ENCODE measurements at places on chromosomes 3 and 15. TPM values are rescaled to one million over a fixed set of nuclear protein-coding genes. Genes with fewer than 3 reads are reported as not detected.

- no peaks in the 10 kb centered on the region for H3K36me3 ChIP-seq
- no peak overlapping the region for H3K4me3 ChIP-seq
- no peak overlapping the region for H3K27ac ChIP-seq
- DNase-seq: no peak
These were observed 1207.6 kb downstream of the OTOL1 start for GRCh38 chr3:162704238-162704637.

- no peak overlapping the region for H3K27ac ChIP-seq
- peaks cover 5% of the 10 kb centered on the region for H3K4me1 ChIP-seq
- H3K4me3 ChIP-seq: no peak overlapping the region
- H3K27me3 ChIP-seq: no peaks in the 10 kb centered on the region
- DNase-seq: no peak
These were observed 90.6 kb upstream of the GADL1 start for GRCh38 chr3:30984855-30985749.

- peaks cover 8% of the 10 kb centered on the region for H3K27me3 ChIP-seq
- no peak overlapping the region for H3K27ac ChIP-seq
- no peaks in the 10 kb centered on the region for H3K4me1 ChIP-seq
- no peaks in the 10 kb centered on the region for H3K36me3 ChIP-seq
- H3K4me3 ChIP-seq: no peak overlapping the region
- no peak for DNase-seq
These were observed 22.6 kb upstream of the MASP1 start for GRCh38 chr3:187314176-187314575.

- no peaks in the 10 kb centered on the region for H3K36me3 ChIP-seq
- no peak overlapping the region for H3K4me3 ChIP-seq
- no peaks in the 10 kb centered on the region for H3K27me3 ChIP-seq
- no peak overlapping the region for H3K27ac ChIP-seq
- no peak for DNase-seq
These were observed 66.4 kb downstream of the TFG start for GRCh38 chr3:100775669-100776068.

DNA sequence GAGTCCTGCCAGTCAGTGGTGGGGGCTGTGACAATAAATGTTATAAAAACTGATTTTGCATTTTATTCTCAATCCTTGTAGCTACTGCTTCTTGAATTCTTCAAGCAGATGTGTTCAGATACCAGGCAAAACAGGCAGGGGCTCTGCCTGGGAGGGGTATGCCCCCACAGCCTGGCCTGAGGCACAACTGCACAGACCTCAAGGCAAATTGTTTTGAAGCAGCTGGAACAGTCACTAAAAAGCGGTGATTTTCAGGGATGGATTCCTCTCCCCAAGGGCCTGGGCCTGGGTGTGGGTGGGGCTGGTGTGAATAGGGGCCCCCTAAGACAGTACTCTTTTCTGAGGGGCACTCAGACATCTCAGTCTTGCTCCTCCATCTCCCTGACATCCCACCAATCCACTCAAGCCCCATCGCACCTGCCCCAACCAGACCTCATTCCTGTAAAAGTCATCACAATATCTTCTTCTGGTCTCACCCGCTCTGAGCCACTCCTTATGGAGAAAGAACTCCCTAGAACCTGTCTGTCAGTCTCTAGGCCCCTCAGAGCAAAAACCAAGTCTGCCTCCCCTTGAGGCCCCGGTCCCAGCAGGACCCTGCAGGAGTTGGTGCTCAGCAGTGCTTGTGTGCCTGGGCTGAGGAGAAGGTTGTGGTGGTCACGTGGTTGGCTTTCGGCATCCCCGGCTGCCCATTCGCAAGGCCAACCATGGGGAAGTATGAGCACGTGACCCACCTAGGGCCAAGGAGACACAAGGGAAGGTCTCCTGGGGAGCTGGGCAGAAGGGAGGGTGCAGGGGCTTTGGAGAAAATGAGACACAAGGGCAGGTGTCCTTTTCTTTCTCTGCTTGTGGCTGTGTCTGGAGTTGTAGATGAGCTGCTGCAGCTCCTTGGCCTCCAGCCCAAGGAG lies 2.9 kb upstream of the PSTPIP1 start:
- no peaks in the 10 kb centered on the region for H3K27me3 ChIP-seq
- no peaks in the 10 kb centered on the region for H3K36me3 ChIP-seq
- peaks cover 47% of the 10 kb centered on the region for H3K4me1 ChIP-seq
- H3K27ac ChIP-seq: no peak overlapping the region

GRCh38 chr15:78567531-78567930 lies 2.2 kb downstream of the CHRNA5 start:
- H3K36me3 ChIP-seq: no peaks in the 10 kb centered on the region
- no peak for DNase-seq
- H3K27ac ChIP-seq: no peak overlapping the region
- H3K4me1 ChIP-seq: peaks cover 16% of the 10 kb centered on the region
- peaks cover 21% of the 10 kb centered on the region for H3K27me3 ChIP-seq

DNA sequence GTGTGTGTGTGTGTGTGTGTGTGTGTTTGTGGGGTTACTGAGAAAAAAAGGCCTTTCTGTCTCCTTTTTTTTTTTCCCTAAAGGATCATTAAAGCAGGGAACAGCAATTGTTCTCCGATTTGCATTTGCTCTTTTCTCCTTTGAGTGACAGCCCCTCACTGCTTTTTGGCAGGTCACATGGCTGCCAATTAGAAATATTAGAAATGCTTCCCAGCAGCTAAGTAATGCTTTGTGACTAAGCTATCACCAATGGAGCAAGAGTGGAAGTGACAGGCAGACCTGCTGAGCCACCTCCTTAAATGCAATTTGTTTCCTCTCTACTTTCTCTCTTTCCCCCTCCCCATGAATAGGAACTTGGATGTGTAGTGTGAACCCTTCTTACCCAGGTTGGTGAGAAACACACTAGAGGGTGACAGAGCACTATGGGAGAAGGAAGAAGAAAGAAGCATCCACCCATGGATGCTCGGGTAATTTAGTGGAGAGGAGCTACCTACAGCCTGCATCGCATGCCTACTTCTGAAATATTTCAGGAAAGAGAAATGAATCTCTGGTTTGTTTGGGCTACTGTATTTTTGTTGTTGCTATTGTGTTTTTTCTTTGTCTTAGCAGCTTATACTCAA lies 165.2 kb upstream of the PDZRN3 start:
- DNase-seq: no peak
- no peak overlapping the region for H3K4me3 ChIP-seq
- H3K4me1 ChIP-seq: no peaks in the 10 kb centered on the region

- no peak for DNase-seq
- no peak overlapping the region for H3K27ac ChIP-seq
- no peaks in the 10 kb centered on the region for H3K27me3 ChIP-seq
- no peaks in the 10 kb centered on the region for H3K36me3 ChIP-seq
- H3K4me3 ChIP-seq: no peak overlapping the region
These were observed 180.7 kb upstream of the SYNPR start for GRCh38 chr3:63097396-63097795.

GRCh38 chr3:60365360-60365759 lies 885.9 kb downstream of the FHIT start:
- DNase-seq: no peak
- no peak overlapping the region for H3K4me3 ChIP-seq
- no peak overlapping the region for H3K27ac ChIP-seq
- H3K36me3 ChIP-seq: no peaks in the 10 kb centered on the region
- no peaks in the 10 kb centered on the region for H3K4me1 ChIP-seq

DNA sequence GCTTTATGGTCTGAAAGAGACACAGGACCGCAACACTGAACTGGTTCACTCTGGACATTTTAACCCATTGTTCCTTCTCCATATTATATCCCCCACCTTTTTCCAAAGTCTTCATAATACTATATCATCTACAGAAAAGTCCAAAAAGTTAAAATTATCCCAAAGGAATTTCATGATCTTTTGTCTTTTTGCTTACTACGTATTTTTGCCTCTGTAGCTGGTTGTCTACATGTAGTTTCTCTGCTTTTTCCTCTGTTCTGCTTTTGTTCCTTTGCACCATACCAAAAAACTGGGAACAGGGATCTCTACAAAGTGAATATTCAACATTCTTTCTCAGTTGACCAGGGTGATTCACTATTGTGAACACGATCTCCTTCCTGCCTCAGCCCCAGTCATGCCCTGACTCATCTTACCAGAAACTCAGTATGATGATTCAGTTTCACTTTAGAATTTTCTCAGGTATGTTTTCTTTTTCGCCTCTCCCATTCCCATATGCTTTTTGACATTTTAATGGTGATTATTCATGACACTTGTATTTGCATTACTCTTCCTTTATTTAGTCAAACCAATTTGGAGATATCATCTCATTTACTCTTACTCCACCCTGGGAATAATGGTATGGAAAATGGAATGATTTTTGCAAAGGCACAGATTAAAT lies 14.5 kb downstream of the EMC4 start:
- H3K4me3 ChIP-seq: no peak overlapping the region
- H3K27ac ChIP-seq: no peak overlapping the region
- H3K4me1 ChIP-seq: no peaks in the 10 kb centered on the region
- DNase-seq: no peak

GRCh38 chr3:149095487-149095886 lies 9.2 kb upstream of the HLTF start:
- H3K4me3 ChIP-seq: no peak overlapping the region
- DNase-seq: no peak
- no peaks in the 10 kb centered on the region for H3K27me3 ChIP-seq
- H3K27ac ChIP-seq: no peak overlapping the region
- H3K4me1 ChIP-seq: no peaks in the 10 kb centered on the region

- peaks cover 9% of the 10 kb centered on the region for H3K4me1 ChIP-seq
- no peaks in the 10 kb centered on the region for H3K27me3 ChIP-seq
- H3K36me3 ChIP-seq: no peaks in the 10 kb centered on the region
- H3K27ac ChIP-seq: peak overlapping the region; percentile 5
- DNase-seq: no peak
These were observed 7.3 kb upstream of the TNFSF10 start for GRCh38 chr3:172530566-172530965.

GRCh38 chr3:179181993-179182551 lies 33.9 kb downstream of the PIK3CA start:
- H3K27me3 ChIP-seq: no peaks in the 10 kb centered on the region
- no peaks in the 10 kb centered on the region for H3K36me3 ChIP-seq
- H3K4me1 ChIP-seq: no peaks in the 10 kb centered on the region
- H3K27ac ChIP-seq: no peak overlapping the region

- peaks cover 6% of the 10 kb centered on the region for H3K4me1 ChIP-seq
- H3K27me3 ChIP-seq: no peaks in the 10 kb centered on the region
- DNase-seq: no peak
- no peaks in the 10 kb centered on the region for H3K36me3 ChIP-seq
- H3K27ac ChIP-seq: no peak overlapping the region
These were observed 64.5 kb upstream of the CTSH start for GRCh38 chr15:79009379-79009778.

DNA sequence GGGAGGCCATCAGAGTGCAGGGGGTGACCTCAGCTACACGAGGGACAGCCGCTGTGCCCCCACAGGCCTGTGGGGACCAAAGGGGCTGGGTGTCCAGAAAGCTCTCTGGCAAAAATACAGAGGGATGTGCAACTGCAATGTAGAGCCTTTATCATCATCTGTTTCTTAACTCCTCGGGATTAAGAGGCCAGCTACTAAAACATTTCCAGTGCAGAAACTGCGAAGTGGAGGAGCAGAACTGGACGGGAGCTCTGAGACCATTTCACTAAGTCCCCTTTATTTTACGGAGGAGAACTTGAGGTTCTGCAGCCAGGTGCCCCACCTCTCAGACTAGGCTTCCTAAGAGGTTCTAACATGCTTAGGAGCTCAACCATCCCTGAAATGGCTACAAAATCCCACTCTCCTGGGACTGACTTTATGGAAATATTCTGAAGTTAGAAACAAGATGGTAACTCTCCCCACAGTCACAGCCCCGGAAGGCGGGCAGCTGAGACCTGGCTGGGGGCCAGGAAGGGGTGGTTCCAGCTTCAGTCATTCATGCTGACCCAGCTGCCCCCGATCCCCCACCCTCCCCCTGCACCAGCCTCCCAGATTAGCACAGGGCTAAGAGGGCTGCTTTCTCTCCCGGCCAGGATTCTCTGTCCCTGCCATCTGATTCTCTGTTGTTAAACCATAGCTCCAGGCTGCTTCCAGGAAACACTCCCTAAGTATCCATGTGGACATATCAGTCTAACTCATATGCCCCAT lies 40.3 kb downstream of the UMPS start:
- no peak for DNase-seq
- H3K27me3 ChIP-seq: no peaks in the 10 kb centered on the region

- DNase-seq: peak; percentile 78
- no peak overlapping the region for H3K4me3 ChIP-seq
- H3K27me3 ChIP-seq: peaks cover 3% of the 10 kb centered on the region
- no peaks in the 10 kb centered on the region for H3K36me3 ChIP-seq
These were observed 138.8 kb upstream of the HACD2 start for GRCh38 chr3:123723522-123724168.

- H3K4me1 ChIP-seq: no peaks in the 10 kb centered on the region
- H3K4me3 ChIP-seq: no peak overlapping the region
- DNase-seq: no peak
- no peak overlapping the region for H3K27ac ChIP-seq
- H3K36me3 ChIP-seq: no peaks in the 10 kb centered on the region
These were observed 226.7 kb downstream of the TAFA4 start for GRCh38 chr3:68705695-68706094.

DNA sequence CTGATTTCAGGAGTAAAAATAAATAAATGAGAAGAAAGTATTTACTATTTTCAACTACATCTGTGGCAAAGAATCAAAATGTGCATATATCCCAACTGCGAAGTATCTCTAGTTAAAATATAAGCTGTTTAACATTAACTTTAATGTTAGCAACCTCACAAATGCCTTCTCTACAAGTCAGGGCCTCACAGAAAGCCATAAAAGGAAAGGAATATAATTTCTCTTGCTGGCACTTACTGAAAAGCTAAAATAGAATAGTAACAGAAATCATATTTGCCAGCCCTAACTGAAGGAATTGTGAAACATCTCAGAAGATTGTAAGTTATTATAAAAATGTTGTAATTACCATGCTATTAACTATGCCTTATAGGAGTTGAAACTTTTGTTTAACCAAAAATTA lies 65.1 kb upstream of the MBNL1 start:
- peaks cover 9% of the 10 kb centered on the region for H3K4me1 ChIP-seq
- no peak overlapping the region for H3K27ac ChIP-seq
- no peaks in the 10 kb centered on the region for H3K36me3 ChIP-seq

- no peak overlapping the region for H3K27ac ChIP-seq
- no peak overlapping the region for H3K4me3 ChIP-seq
- H3K4me1 ChIP-seq: peaks cover 3% of the 10 kb centered on the region
- DNase-seq: no peak
- no peaks in the 10 kb centered on the region for H3K27me3 ChIP-seq
These were observed 51.9 kb upstream of the FLNB start for GRCh38 chr3:57956119-57956832.

GRCh38 chr3:32105291-32106131 lies 909 bp upstream of the GPD1L start:
- peak overlapping the region; percentile 27 for H3K4me3 ChIP-seq
- peaks cover 39% of the 10 kb centered on the region for H3K27me3 ChIP-seq
- no peak for DNase-seq
- no peaks in the 10 kb centered on the region for H3K36me3 ChIP-seq
- H3K4me1 ChIP-seq: peaks cover 13% of the 10 kb centered on the region

The SKOR1 gene
- total RNA-seq: 0.14 TPM

The ACP3 gene
- total RNA-seq: 2.8 TPM

The STRIT1 gene
- not detected for total RNA-seq

The PCLAF gene
- 57.6 TPM for total RNA-seq

The CRYGS gene
- 3.1 TPM for total RNA-seq

The SENP5 gene
- 24.8 TPM for total RNA-seq

The CLDN18 gene
- total RNA-seq: 0.28 TPM

The CKMT1B gene
- 0.09 TPM for total RNA-seq

The PARP9 gene
- total RNA-seq: 48.8 TPM

The ZNF501 gene
- total RNA-seq: 4.2 TPM

The DNAH12 gene
- total RNA-seq: 0.14 TPM

All from thymus (tissue), 14 donors.